ENCODE measurements at places on chromosomes 11 and 22. TPM values are rescaled to one million over a fixed set of nuclear protein-coding genes. Genes with fewer than 3 reads are reported as not detected.

DNA sequence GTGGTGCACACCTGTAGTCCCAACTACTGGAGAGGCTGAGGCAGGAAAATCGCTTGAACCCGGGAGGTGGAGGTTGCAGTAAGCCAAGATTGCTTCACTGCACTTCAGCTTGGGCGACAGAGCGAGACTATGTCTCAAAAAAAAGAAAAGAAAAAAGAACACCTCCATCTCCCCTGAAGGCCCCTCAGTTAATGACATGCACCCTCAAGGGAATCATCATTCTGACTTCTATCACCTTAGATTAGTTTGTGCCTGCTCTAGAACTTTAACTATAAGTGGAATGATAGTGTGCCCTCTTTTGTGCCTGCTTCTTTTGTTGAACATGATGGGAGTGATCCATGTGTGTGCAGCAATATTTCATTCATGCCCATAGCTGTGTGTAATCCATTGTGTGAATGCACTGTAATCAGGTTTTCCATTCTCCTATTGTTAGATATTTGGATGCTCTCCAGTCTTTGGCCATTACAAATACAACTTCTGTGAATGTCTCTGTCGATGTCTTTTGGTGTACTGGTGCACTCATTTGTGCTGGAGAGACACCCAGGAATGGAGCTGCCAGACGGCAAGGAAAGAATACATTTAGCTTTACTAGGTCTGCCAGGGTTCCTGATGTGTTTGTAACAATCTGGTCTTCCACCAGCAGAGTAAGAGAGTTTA is 883 bp upstream of the VPREB3 start:
- H3K4me1 ChIP-seq, result peaks cover 10% of the 10 kb centered on the region
- no peaks in the 10 kb centered on the region for H3K27me3 ChIP-seq
- no peaks in the 10 kb centered on the region for H3K36me3 ChIP-seq
- H3K4me3 ChIP-seq, result peak overlapping the region; percentile 6
- no peak overlapping the region for H3K27ac ChIP-seq

DNA sequence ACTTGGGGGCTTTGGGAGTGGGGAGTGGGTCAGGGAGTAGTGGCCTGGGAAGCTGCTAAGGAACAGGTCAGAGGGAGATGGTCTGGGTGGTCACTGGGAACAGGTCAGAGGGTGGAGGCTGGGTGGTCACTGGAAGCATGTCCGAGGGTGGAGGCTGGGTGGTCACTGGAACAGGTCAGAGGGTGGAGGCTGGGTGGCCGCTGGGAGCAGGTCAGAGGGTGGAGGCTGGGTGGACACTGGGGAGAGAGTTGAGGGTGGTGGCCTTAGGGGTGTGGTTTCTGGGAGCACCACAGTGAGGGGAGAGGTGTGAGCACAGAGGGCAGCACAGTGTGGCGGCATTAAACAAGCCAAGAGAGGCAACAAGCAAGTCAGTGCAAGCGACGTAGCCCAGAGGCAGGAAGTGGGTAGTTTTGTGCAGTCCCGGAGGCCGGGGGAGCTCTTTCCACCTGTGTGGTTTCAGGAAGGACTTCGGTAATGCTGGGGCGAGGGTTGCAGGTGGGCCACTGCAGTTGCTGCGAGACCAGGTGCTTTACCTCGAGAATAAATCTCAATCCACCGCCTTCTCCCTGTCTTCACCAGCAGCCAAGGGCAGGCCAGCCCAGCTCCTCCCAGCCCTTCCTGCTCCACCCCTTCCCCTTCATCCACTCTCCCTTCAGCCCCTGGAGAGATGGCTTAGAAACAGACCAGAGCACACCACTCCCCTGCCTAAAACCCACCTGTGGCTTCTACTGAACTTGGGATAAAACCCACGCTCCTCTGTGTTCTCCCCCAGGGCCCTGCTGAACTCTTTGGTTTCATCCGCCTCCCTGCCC is 3.2 kb upstream of the CACNA1I start:
- H3K27ac ChIP-seq, result no peak overlapping the region
- H3K4me3 ChIP-seq, result no peak overlapping the region
- H3K27me3 ChIP-seq, result no peaks in the 10 kb centered on the region
- no peak for DNase-seq
- no peaks in the 10 kb centered on the region for H3K36me3 ChIP-seq

DNA sequence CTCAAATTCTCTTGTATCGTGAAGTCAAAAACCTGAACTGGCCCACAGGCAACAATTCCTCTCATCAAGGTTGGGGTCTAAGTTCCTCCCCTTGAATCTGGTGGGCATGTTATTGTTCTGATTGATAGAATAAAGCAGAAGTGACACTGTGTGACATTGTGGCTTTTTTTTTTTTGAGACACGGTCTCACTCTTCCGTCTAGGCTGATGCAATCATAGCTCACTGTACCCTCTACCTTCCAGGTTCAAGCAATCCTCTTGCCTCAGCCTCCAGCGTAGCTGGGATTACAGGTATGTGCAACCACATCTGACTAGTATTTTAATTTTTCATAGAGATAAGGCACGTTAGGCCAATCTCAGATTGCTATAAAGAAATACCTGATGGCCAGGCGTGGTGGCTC is 8.9 kb upstream of the PELI3 start:
- H3K4me1 ChIP-seq, result peaks cover 5% of the 10 kb centered on the region
- no peaks in the 10 kb centered on the region for H3K36me3 ChIP-seq
- H3K27me3 ChIP-seq, result peaks cover 32% of the 10 kb centered on the region
- no peak for DNase-seq
- no peak overlapping the region for H3K27ac ChIP-seq

Gene MRGPRX3
- total RNA-seq, result not detected

Gene TUB
- total RNA-seq, result 23.7 TPM

Data from neural crest cell (in vitro differentiated cells).